ENCODE measurements at places on chromosomes 5 and 9.

- DNase-seq: peak; percentile 94
Observed at GRCh38 chr5:176817369-176817840, 7.0 kb downstream of the UNC5A start.

DNA sequence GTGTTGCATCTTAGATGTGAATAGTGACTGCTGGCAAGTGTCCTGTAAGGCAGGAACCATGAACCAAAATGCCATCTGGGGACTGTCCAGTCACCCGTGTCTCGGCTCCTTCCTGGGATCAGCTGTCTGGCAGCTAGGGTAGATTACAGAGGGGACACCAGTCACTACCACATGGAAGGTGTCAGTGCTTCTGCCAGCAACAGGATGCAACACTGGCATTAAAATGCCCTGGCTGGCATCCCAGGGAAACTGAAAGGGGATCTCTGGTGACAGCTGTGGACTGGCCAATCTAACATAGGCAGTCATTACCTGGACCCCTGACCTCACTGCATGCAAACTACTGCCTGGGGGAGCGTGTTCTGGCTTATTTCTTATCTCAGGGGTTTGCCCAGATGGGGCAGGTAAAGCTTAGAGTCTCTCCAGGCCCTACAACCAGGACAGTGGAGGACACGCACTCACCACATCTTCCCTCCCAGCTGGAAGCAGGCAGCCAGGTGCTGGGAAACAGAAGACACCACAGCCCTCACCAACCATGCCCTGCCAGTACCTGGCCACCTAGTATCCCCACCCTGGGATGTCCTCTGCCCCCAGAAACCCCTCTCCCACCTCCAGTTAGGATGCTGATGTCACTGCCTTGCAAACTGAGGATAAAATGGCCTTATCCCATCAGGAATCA is 83.8 kb downstream of the SEMA4D start:
- DNase-seq: no peak

DNA sequence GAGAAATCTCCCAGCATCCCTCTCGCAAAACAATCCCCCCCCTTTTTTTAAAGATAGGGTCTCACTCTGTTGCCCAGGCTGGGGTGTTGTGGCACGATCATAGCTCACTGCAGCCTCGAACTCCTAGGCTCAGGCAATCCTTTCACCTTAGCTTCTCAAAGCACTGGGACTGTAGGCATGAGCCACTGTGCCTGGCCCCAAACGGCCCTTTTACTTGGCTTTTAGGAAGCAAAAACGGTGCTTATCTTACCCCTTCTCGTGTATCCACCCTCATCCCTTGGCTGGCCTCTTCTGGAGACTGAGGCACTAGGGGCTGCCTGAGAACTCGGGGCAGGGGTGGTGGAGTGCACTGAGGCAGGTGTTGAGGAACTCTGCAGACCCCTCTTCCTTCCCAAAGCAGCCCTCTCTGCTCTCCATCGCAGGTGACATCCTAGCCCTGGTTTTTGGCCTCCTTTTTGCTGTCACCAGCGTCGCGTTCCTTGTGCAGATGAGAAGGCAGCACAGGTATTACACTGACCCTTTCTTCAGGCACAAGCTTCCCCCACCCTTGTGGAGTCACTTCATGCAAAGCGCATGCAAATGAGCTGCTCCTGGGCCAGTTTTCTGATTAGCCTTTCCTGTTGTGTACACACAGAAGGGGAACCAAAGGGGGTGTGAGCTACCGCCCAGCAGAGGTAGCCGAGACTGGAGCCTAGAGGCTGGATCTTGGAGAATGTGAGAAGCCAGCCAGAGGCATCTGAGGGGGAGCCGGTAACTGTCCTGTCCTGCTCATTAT is 6.8 kb downstream of the CA9 start:
- DNase-seq: peak; percentile 87

DNA sequence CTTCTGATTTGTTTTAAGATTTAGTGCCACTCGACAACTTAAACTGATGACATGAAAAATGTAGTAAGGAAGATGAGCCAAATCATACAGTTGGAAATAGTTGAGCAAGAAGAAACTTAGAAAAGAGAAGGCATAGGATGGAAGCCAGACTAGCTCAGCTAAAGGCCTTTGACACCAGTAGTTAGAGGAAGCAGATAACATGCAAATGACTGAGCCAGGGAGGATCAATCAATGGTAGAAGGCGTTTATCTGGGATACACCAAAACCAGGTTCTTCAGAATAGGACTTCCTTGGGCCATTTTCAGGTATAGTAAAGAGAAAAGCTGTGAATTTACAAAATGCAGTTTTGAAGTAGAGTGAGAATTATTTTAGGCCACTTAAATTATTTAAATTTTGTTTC is 3.2 kb downstream of the TDRD7 start:
- DNase-seq: no peak

- no peak for DNase-seq
Observed at GRCh38 chr5:123441408-123441807, 18.2 kb upstream of the CEP120 start.

DNA sequence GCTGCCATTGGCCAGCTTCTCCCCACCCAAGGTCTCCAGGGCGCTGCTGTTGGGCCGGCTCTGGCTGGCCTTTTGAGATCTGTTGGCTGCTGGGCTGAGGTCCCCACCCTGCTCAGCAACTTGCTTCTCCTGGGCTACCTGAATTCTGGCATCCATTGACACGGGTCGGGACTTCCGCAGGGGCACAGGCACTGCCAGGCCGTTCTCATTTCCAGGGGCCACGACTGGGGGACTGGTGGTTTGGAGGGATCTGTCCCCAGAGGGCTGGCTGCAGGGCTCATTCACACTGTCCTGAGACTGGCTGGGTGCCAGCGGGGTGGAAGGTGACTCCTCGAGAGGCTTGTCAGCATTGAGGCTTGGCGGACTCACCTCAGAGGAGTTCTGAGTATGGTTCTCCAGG is 87.1 kb upstream of the FBXW11 start:
- DNase-seq: peak; percentile 35

GRCh38 chr9:98195671-98196070 is 3.2 kb upstream of the CORO2A start:
- DNase-seq: no peak

DNA sequence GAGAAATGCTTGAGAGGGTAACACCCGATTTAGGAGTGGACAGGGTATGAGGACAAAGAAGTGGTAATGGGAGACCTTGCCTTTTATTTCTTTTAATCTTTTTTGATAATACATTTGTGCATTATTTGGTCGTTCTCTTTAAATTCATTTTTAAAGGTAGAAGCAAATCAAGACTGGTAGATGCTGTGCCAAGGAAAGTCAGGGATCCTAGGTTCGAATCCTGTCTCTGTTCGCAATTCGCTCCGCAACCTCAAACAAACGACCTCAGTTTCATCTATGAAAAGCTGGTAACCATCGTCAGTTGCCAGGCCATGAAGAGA is 353 bp upstream of the TMED9 start:
- DNase-seq: no peak

DNA sequence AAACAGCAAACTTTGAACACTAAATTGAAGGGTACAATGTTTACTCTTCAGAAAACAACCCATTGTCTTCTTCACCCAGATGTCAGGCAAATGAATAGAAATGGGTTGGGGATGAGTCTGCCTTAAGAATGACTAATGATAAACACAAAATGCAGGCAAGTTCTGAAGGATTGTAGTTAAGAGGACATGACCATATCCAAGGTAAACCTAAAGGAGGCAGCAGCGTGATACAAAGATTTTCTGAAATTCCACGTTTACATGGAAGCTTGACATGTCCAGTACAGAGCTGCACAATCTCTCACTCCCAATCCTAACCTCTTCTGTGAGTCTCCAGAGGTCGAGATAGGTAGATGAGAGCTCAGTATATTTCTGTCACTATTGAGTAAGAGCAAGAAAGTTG is 1263.2 kb upstream of the CDH6 start:
- DNase-seq: no peak

DNA sequence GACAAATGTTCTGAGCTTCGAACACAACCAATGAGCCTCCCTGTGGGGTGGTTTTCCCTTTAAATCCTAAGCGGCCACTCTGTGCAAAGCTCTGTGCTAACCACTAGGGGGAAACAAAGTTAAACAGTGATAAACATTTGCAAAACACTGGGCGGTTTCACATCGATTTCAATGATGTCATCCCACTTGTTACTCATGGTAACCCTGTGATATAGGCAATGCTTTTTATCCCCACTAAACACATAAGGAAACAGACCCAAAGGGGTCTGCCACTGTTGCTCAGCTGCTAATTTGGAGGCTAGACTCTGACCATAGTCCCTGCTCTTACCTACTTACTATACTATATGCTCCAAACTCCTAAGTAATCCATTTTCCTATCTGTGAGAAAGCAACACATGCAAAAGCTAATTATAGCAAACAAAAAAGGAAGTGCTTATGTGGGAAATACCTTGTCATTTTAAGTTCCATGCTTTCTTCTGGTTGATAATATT is 57.3 kb downstream of the PTPN3 start:
- DNase-seq: peak; percentile 76

DNA sequence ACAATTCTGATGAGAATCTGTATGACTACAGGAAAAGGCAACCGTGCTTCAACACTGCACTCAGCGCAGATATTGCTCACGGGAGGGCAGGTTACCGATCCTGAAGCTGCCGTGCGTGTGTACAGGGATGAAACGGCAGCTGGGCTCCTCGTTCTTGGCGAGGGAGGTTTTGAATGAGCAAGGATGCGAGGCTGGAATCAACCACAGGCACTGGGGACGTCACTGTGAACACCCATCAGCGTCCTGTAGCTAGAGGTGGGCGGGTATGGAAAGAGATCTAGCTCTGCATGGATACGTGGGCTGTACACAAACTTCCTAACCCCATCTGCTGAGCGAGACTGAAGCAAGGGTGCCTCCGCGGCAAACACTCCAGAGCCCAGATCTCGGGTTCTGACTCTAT is 84.3 kb upstream of the COL5A1 start:
- no peak for DNase-seq

DNA sequence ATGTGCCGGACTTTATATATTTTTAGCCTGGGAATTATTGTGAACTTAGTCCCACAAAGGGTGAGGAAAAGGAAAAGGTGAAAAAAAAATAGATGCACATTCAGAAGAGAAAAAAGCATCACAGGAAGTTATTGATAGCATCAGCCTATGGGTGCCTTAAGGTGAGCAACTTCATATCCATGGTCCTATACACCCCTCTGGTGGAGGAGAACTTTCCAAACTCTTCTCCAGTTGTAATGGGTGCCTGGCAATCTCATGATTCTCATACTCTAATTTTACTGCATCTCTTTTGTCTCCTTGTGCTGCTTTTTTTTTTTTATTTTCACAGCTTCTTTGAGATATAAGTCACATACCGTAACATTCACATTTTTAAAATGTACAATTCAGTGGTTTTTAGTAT is 107.4 kb downstream of the JAKMIP2 start:
- no peak for DNase-seq

GRCh38 chr9:86801246-86801645 is 146.1 kb downstream of the GAS1 start:
- DNase-seq: no peak

DNA sequence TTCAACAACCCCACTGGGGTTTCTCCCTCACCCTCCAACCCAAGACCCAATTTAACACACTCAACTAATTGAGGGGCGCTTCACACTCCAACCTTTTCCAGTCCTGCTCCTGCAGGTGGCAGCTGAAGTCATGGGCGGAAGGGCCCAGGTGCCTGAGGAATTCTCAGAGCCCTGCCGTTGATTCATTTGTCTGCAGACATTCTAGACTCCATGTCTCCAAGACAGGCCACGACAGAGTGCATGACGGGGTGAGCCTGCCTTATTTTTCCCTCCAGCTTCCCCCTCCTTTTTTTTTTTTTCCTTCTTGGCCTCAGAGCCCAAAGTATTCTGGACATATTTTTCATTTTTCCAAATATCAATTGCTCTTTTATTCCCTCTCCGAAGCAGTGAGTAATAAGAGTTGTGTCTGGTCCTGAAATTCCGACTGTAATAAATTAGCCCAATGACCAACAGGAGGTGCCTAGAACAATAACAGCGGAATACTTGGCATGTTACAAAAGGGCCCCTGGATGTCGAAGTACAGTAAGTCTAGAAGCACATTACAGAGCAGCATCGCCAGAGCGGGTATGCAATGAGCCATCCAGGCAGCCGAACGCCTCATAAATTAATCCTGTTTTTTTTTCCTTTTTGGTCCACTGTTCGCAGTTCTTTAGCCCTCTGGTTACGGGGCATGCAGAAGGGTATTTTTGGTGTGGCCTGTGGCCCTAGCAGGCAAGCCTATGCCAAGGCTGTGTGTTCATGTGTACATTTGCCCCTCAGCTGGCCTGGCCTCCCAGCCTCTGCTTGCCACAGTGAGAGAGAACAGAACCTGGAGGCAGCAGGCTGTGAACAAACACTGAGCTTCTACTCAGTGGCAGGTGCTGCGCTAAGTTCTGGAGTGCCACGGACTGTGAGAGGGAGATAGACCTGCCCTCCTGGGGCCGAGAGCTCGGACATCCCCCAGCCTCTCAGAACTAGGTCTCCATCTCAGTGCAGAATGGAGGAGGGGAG is 8.6 kb upstream of the SMIM23 start:
- DNase-seq: no peak

GRCh38 chr9:107039542-107039941 is 176.6 kb downstream of the ZNF462 start:
- no peak for DNase-seq

GRCh38 chr5:61563401-61563800 is 231.3 kb downstream of the ZSWIM6 start:
- DNase-seq: no peak

- peak; percentile 66 for DNase-seq
Observed at GRCh38 chr9:130973686-130974281, 34.7 kb upstream of the FIBCD1 start.

GRCh38 chr5:175317872-175318271 is 126.1 kb downstream of the DRD1 start:
- DNase-seq: no peak

DNA sequence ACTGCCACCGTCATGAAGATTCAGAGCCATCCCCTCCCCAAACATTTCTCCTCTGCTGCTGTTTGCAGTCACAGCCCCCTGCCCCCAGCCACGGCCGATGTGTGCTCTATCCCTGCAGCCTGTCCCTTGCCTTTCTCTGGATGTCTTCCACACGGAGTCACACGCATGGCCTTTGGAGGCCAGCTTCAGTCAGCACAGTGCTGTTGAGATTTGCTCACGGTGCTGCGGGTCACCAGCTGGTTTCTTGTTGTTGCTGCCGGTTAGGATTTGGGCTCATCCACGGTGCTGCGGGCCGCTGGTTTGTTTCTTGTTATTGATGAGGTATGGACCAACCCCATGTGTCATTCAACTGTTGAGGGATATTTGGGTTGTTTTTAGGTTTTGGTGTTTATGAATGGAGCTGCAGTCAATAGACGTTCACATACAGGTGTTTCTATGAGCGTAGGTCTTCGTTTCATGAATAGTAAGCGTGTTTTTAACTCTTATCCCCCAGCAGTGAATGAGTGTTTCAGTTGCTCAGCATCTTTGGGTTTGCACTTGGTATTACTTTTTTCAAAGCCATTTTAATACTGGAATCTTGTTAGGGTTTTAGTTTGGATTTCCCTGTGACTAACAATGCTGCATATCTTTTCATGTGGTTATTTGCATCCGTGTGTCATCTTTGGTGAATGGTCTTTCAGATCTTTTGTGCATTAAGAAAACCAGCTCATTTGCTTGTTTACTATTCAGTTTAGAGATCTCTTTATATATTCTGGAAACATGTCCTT is 57.6 kb downstream of the AHRR start:
- no peak for DNase-seq
